Endothelial cell of umbilical vein (primary cell): ENCODE measurements at places on chromosomes 3 and 15. TPM values are rescaled to one million over a fixed set of nuclear protein-coding genes. Genes with fewer than 3 reads are reported as not detected.

The AMT gene
- total RNA-seq = 3.3 and 4.4 TPM in 2 replicates

The RBPMS2 gene
- 7.6 and 7.8 TPM in 2 replicates for total RNA-seq

The ATP13A5 gene
- not detected in 2 replicates for total RNA-seq

The MESP2 gene
- total RNA-seq = 0.42 TPM in 1 of 2 replicates, not detected in the other

DNA sequence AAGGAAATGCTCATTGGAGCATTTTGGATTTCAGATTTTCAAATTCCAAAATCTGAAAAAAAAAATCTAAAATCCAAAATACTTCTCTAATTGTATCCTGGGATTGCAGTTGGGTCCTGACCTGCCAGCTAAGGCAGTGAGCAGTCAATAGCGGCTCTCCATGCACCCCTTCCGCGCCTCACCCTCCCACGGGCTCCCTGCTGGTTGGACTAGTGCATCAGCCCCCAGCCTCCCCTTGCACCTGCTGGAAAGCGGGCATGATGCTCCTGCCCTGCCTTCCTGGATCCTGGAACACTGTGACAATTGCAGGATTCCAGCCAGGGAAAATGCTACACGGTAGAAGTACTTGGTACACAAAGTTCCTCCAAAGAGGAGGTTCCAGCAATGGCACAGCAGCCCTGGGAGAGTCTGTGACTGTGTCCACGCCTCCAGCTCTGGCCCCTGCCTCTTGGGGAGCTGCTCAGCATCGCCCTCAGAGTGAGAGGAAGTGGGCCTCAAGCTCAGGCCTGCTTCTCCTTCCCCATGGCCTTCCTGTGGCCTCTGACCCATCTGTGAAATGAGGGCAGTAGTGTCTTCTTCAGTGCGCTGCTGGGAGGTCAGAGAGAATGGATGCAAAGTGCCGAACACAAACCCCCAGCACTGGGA, 39.5 kb upstream of the CHRNB4 start:
- no peak overlapping the region for H3K27ac ChIP-seq
- H3K27me3 ChIP-seq = no peaks in the 10 kb centered on the region
- no peak overlapping the region for H3K4me3 ChIP-seq
- no peak for DNase-seq
- H3K4me1 ChIP-seq = no peaks in the 10 kb centered on the region
- no peaks in the 10 kb centered on the region for H3K36me3 ChIP-seq

DNA sequence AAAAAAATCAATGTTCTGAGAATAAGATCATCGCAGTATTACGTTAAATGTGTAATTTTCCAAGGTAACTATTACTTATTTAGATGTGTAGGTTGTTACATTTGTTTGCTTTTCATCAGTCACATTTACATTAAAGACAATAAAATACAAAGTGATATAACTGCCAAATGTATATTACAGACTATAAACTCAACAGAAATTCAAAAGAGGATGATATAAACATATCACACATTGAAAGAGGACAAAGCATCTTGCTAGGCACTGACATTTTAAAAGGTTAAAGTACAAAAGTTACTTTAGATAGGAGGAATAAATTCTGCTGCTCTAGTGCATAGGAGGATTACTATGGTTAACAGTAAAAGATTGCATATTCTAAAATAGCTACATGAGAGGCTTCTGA, 16.1 kb downstream of the VGLL4 start:
- H3K27me3 ChIP-seq = no peaks in the 10 kb centered on the region
- no peak overlapping the region for H3K4me3 ChIP-seq
- no peaks in the 10 kb centered on the region for H3K36me3 ChIP-seq
- no peak for DNase-seq

DNA sequence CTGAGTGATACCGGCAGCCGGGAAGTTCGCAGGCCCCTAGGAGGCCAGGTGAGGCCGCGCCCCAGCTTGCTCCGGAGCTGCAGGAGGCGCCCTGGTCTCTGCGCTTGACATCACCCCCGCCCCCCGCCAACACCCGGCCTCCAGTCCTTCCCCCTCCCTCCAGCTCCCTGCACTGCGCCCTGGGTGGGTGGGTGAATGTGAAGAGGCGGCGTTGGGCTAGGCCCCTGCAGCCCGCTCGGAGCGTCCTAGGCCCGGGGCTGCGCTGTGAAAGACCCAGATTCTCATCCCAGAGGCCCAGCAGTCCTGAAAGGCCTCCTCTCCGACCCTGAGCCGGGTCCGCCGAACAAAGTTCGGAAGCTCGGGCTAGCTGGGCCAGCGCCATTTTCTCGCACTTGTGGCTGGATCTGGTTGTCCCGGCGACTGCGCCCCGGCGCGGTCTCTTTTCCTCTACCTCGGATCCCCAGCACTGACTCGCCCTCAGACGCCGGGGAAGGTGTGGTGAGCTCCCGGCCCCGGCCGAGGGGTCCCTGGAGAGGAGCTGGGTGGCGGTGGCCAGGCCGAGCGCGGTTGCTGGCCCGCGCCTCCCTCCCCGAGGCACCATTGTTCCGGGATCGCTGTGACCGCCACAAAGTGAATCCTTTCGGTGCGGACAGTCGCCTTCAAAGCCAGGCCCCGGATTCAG, 12.9 kb downstream of the ZIC4 start:
- no peak overlapping the region for H3K27ac ChIP-seq
- no peak for DNase-seq

- H3K36me3 ChIP-seq = no peaks in the 10 kb centered on the region
- no peak overlapping the region for H3K4me3 ChIP-seq
- no peak overlapping the region for H3K27ac ChIP-seq
These were observed 4.4 kb upstream of the FURIN start for GRCh38 chr15:90863987-90864386.

GRCh38 chr3:150023239-150023636, 52.5 kb upstream of the PFN2 start:
- H3K27ac ChIP-seq = no peak overlapping the region
- no peaks in the 10 kb centered on the region for H3K36me3 ChIP-seq
- peaks cover 9% of the 10 kb centered on the region for H3K27me3 ChIP-seq
- H3K4me3 ChIP-seq = no peak overlapping the region
- H3K4me1 ChIP-seq = no peaks in the 10 kb centered on the region

GRCh38 chr3:88779482-88779881, 327.9 kb upstream of the EPHA3 start:
- no peaks in the 10 kb centered on the region for H3K4me1 ChIP-seq
- no peak overlapping the region for H3K27ac ChIP-seq

- no peaks in the 10 kb centered on the region for H3K36me3 ChIP-seq
- H3K27ac ChIP-seq = no peak overlapping the region
- no peak overlapping the region for H3K4me3 ChIP-seq
- H3K4me1 ChIP-seq = no peaks in the 10 kb centered on the region
- peaks cover 3% of the 10 kb centered on the region for H3K27me3 ChIP-seq
- no peak for DNase-seq
These were observed 228.1 kb downstream of the CPNE4 start for GRCh38 chr3:131806736-131807135.
